ENCODE measurements at places on chromosomes 12 and 14.

DNA sequence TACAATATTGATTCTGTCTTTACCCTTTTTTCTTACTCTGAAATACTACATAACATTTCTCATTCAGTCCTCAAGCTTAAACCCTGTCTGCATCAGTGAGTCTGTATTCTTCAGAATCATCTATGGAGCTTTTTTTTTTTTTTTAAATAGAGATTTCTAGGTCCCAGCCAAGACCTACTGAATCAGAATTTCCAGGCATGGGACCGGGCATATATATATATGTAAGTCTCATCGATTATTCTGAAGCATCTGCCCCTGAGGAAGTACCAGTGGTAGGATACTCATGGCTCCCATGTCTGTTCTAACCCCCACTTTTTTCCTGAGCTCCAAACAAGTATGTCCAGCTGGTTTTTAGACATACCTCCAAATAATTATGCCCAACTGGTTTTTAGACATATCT lies 6.1 kb downstream of the DDX47 start:
- no peak for DNase-seq

DNA sequence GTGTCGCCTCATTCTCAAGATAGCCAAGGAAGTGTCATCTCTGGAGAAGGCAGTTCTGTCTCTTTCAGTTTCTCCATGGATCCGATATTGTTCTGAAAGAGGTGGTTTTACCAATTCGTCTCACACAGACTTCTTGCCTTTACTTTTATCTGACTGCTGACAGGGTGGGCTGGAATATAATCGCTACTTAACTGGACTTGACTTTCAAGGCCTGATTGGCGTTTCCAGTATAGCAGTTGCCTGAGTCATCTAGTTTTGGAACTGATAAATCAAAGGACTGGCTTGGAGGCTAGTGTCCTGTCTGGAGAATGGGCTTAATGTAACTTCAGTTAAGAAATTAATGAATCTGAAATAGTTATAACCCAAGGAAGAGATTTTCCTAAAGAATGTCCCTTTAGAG lies 21.6 kb downstream of the PRKCH start:
- DNase-seq: no peak

- no peak for DNase-seq
These were observed 62.6 kb downstream of the DUSP6 start for GRCh38 chr12:89289720-89290119.

DNA sequence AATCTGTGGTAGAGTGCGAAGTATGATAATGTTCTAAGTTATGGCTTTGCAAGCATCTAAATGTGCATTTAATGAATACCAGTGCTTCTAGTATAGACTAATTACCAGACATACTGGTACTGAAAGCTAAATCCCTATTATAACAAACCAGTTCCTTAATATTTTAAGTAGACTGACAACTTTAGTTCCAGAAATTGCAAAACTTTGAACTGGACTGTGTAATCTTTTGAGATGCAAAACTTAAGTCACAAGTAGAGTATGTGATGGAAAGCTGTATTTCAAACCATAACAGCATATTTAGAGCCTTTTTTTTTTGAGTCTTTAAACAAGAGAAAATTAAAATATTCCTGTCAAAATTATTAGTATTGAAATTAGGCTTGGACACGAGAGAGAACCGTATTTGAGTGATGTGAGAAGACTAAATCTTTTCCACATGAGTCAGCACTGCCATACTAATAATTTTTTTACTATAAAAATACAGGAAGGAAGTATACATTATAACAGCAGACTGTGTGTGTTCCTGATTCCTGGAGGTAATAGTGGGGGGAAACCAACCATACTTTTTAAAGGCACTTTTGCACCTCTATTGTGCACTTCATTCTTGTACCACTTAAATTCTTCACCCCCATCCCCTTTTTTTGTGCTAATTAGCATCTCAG lies 45.5 kb downstream of the PPM1A start:
- DNase-seq: no peak

DNA sequence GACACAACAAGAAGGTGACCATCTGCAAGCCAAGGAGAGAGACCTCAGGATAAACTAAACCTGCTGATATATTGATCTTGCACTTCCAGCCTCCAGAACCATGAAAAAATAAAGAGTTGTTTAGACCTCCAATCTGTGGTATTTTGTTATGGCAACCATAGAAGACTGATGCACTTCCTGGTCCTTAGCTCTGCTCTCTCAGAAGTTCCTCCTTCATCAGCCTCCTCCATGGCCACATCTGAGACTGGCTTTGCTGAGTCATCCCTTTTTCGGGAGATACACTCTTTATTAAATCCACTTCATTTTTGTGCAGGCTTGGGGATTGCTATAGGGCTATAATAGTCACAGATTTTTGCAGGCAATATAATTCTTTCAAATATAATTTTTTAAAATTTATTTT lies 89.6 kb upstream of the ATF7IP start:
- DNase-seq: no peak

DNA sequence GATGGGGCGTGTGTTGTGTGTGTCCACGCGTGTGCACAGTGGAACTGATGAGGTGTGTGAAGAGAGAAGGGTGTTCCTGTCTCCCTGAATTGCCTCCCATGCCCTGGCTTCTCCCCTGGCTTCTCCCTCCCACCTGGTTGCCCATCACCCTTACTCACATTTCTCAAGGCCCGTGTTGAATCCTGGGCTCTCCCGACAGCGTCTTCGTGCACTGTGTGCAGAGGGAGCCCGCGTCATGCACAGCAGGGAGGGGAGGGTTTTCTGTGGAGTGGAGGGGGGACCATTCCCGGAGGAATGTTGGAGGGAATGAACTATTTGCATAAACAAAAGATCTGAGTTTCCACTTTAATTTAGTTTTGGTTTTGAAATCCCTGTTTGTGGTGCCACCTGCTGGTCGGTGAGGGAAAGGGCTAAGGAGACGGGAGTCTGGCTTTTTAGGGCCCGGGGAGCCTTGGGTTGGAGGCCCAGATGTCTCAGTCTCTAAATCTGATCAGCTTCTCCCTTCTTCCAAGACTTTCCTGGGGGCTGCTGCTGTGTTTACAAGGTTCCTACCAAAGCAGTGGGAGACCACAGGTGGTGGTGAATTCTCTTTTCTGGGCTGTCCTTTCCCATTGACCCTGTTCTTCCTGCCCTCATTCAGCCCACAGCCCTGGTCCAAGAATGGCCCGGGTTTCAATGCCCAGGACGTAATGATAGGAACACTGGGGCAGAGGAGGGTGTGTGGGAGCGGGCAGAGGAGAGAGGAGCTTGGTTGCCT lies at the start of gene C1R:
TSS of gene C1R (minus strand) at position 217 of the 757 bp plus-strand sequence. CDS start at position 160, 57 bp downstream.
- peak; percentile 75 for DNase-seq

All from skeletal muscle cell (primary cell).